ENCODE measurements at places on chromosomes 11 and 22.

GRCh38 chr11:20068691-20069090, 91.6 kb downstream of the DBX1 start:
- DNase-seq: no peak

DNA sequence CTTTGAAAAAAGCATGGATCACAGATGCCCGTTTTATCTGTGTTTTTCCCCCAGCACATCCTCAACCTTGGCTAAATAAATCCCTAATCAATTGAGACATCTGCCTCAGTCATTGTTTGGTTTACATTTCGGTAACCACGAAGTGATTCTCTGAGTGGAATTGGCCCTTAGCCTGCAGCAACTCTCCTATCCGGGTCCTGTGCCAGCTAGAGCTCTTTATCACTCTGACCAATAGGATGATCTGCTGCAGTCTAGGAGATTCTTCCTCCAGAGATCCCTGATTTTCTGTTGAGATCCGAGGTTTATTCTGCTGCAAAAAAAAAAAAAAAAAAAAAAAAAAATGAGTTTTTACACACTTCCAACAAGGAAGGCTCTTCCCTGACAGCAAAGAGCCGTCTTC, 137.3 kb downstream of the KCNA4 start:
- DNase-seq: no peak

GRCh38 chr22:25970999-25971811, 198.1 kb upstream of the SEZ6L start:
- peak; percentile 59 for DNase-seq

GRCh38 chr11:75265851-75266531, 25.4 kb downstream of the TPBGL start:
- DNase-seq: no peak

DNA sequence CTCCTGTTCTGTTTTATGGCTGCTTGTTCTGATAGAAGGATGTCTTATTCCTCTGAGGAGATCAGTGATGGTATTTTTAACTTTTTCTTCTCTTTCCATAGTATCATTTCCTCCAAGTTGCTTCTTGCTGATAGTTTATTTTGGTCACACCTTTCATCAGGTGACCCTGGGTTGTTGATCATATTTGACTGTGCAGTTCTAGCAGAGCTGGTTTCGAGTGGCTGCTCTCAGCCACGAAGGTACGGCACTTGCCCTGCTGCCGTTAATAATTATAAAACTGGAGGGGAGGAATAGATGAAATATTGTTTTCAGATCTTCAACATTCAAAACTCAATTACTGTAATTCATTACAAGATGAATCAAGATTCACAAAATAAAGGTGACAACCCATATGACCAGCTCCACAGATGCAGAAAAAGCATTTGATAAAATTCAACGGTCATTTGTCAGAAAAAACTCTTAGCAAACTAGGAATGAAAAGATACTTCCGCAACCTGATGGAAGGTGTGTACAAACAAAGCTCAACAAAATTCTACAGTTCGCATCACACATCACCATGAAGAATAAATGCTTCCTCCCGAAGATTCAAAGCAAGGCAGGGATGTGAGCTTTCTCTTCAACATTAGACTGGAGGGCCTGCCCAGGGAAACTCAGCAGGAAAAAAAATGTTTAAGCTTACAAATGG, 59.2 kb upstream of the RTL6 start:
- DNase-seq: no peak

DNA sequence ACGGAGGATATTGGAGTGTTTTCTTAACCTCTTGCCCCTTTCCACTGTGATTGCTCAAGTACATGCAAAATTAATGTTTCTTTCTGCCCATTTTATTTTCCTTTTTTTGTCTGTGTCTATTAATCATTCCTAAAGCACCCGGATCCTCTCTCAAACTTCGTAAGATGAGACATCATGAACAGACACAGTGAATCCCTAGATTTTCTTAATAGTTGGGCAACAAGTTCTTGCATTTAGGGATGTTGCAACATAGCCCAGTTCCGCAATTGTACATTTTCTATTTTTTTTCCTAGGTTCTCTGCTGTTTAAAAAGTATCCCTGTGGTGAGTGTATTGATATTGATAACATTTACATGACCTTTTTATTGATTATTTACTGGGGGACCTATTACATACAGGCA, 2.9 kb downstream of the FAM111A start:
- no peak for DNase-seq

DNA sequence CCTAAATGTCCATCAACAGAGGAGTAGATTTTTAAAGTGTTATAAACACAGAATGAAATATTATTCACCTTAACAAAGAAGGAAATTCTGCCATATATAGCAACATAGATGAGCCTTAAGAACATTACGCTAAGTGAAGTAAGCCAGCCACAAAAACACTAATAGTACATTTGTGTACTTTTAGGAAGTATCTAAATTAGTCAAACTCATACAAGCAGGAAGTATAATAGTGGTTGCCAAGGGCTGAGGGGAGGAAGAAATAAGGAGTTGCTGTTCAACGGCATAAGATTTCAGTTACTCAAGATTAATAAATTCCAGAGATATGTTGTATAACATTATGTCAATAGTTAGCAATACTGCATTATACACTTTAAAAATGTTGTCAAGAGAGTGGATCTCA, 181.7 kb upstream of the ZC3H12C start:
- no peak for DNase-seq
